RPMI8226 (cell line): ENCODE measurements at places on chromosomes 6 and 20.

GRCh38 chr6:21264288-21265033 lies 329.1 kb upstream of the SOX4 start:
- no peak for DNase-seq

- no peak for DNase-seq
Observed at GRCh38 chr6:47810885-47811284, 29.1 kb downstream of the OPN5 start.

GRCh38 chr6:19852927-19853326 lies 15.8 kb downstream of the ID4 start:
- no peak for DNase-seq

GRCh38 chr20:764255-764654 lies 4.0 kb downstream of the SLC52A3 start:
- DNase-seq, result no peak

GRCh38 chr20:3188823-3189413 lies 15.6 kb downstream of the DDRGK1 start:
- no peak for DNase-seq

DNA sequence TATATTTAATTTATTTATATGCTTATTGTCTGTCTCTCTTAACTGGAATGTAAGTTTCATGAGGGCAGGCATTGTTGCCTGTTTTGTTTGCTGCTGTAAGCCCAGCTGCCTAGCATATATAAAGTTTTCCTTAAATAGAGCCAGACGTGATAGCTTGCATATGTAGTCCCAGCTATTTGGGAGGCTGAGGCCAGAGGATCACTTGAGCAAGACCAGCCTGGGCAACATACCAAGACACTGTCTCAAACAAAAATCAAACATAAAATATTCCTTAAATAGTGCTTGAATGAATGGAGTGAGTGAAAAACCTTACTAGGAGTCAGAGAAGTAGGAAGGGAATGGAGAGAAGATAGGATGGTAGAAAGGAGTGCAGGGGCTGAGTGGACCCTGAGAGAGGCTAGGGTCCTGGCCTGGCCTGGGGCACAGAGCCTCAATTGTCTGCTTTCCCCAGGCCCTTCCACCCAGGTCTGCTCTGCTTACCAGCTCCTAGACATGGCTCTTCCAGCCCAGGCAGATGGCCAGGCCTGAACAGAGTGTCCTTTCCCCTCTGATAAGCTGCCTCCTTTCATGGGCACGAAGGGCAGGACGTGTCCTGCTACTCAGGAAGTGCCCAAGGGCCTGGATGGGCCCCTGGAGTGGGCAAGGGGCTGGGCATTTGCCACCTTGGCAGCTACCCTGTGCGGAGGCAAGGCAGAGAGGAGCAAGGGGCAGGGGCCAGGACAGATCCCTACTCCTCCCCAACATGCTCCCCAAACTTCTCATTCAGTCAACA lies 17.7 kb upstream of the BAK1 start:
- no peak for DNase-seq

DNA sequence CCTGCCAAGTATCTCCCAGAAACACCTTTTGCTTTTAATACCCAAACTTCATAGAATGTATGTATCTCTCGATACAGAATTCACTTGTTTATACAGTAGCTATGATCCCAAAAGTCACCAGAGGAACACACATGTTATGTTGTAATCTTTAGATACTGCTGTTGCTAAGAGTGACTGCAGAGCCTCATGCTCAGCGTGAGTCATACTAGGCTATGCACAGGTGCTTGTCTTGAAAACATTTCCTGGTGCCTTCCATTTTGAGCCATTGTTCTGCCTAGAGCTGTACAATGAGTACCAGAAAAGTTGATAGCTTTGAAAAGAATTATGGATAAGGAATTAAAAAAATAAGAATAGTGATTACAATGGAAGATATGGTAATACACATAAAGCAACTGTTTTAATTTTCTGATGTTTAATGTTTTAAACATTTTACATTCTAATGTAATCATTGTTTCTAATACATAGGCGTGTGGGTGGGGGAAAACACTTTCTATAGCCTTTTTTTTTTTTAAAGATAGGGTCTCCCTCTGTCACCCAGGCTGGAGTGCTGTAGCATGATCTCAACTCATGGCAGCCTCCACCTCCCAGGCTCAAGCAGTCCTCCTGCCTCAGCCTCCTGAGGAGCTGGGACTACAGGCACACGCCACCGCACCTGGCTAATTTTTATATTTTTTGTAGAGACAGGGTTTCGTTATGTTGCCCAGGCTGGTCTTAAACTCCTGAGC lies 79.4 kb downstream of the CD24 start:
- no peak for DNase-seq

GRCh38 chr20:35739294-35740163 lies 2.5 kb downstream of the RBM39 start:
- peak; percentile 13 for DNase-seq

GRCh38 chr6:89310929-89311328 lies 4.2 kb downstream of the GABRR2 start:
- no peak for DNase-seq

- DNase-seq, result no peak
Observed at GRCh38 chr20:2858591-2858990, 14.7 kb upstream of the PTPRA start.

- no peak for DNase-seq
Observed at GRCh38 chr6:138196122-138196738, 22.1 kb downstream of the PBOV1 start.

DNA sequence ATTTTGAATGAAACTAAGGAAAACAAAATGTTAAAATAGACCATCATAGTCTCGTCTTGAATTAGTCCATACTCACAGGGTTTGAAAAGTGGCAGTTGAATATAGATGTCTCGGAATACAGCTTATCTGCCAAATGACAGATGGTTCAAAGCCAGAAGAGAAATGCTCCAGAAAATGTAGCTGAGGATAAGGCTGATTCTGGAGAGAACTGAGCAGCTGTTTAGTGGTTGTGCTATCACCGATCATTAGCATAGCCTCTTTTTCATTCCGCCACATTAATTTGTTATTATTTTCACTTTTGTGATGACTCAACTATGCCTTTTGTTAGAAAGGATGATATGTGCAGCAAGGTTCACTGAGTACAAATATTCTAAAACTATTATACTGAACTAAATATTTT lies 390.2 kb upstream of the MAN1A1 start:
- DNase-seq, result no peak

- DNase-seq, result no peak
Observed at GRCh38 chr6:131024565-131024964, 38.5 kb downstream of the EPB41L2 start.

- DNase-seq, result no peak
Observed at GRCh38 chr20:52675375-52675774, 296.8 kb upstream of the TSHZ2 start.

DNA sequence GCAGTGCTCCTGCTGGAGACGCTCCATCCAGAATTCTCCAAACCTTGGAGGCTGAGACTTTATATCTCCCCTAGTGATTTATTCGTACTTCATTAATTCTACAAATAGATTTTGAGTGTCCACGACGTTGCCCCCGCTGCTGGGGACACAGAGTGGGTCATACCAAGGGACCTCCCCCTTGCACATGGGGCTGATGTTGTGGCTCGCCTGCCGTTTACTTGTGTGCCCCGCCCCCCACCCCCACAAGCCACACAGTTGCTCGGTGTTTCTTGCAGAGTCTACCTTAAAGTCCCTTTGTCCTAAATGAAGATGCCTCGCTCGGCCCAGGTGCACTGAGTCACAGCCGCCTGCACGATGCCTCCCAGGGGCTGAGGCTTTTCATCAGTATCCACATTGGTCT lies 20.3 kb upstream of the SMOC2 start:
- no peak for DNase-seq

GRCh38 chr6:37536491-37537190 lies 36.9 kb upstream of the CCDC167 start:
- no peak for DNase-seq

GRCh38 chr6:130113201-130113710 lies 94.9 kb downstream of the L3MBTL3 start:
- DNase-seq, result no peak

DNA sequence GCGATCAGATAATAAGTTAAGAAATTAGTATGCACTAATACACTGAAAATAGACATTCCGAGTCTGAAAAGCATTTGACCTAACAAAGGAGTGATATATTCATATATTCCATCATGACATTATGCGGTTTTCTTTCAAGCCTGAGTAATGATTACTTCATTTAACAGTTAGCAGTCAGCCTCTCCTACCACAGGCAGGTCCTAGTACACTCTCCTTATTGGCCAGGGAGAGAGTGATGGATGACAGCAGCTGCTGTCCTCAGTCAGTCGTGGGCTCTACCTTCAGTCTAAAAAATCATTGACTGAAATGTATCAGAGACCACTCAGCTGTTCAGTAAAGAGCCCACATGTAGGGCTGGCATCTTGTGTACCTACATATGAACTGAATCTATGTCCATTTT lies 33.2 kb upstream of the VGLL2 start:
- no peak for DNase-seq

DNA sequence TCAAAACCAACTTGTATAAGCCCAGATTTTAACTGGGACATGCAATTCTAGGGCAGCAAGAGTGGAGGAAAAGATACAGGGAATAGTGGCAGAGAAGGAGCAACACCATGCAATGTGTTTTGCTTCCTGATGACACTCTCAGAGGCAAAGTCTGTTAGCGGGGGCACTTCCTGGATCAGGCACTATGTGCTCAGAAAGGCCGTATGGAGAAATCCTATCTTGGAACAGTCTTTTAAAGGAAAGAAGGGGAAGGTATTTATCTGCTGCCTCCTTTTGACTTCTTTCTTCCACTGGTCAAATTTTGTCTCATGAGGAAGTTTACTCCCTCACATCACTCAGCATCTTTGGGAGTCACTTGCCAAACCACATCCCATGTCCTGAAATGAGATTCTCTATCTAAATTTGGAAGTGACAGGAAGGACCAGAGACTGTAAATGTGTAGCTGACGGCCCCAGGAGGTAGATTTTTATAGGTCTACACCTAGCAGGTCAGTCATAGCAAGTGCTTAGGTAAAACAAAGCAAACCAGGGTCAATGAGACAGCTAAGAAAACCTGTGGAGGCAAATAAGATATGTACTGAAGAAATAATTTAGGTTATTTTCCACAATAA lies 91.7 kb upstream of the ELOVL5 start:
- no peak for DNase-seq

DNA sequence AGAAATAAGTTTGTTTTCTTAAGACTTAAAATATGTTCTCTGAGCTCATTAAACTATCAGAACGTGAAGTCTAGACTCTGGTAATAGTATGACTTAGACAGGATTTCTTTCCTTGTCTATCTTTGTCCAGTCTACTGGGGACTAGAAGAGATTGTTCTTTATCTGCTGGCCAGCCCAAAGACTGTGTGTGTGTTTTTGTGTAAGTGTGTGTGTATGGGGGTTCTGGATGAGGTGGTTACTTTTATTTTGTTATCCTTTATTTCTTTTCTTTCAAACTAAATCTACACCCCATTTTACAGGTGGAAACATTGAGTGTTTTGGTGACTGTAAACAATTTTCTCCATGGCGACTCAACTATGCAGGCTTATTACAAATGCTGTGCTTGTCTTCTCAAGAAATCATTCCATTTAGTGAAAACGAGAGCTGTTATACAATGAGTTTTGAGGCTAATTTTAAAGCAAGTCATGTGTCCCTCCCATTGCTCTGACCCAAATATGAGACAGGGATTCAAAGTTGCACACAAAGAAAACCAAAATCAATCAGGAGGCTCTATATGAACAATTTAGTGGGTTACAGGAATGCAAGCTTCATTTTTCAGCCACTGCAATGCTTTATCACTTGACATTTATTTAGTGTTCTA lies 97.6 kb downstream of the ELOVL5 start:
- no peak for DNase-seq

DNA sequence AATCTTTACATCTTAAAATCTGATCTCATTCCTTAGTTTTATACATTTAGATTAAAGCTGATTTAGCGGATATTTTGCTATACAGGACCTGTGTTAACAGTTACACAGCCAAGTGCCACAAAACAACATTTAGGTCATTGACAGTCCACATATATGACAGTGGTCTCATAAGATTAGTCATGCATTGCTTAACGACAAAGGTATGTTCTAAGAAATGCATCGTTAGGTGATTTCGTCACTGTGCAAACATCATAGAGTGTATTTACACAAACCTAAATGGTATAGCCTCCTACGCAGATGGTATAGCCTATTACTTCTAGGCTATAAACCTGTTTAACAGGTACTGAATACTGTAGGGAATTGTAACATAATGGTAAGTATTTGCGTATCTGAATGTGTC lies 21.6 kb downstream of the ADGRG6 start:
- no peak for DNase-seq

DNA sequence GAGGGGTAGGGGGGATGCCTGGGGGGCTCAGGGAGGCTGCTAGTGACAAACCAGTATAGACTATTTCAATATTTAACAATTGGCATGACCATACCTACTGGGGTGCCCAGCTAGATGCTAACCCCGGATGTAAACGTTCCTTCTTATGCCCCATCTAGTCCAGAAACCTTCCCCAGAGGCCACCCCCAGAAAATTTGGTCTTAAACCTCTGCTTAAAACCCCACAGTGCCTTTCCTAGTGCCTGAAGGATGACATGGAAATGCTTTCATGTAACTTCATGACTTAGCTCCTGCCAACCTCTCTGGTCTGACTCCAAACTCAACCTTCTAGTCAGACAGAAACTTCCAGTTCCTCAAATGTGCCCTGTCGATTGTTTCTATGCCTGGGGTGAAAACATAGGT lies 52.0 kb downstream of the JPH2 start:
- peak; percentile 45 for DNase-seq

- no peak for DNase-seq
Observed at GRCh38 chr6:132752255-132752654, 5.4 kb downstream of the VNN2 start.

- no peak for DNase-seq
Observed at GRCh38 chr6:40389254-40389653, 197.9 kb downstream of the LRFN2 start.

- no peak for DNase-seq
Observed at GRCh38 chr6:140041056-140041455, 666.6 kb upstream of the CITED2 start.

DNA sequence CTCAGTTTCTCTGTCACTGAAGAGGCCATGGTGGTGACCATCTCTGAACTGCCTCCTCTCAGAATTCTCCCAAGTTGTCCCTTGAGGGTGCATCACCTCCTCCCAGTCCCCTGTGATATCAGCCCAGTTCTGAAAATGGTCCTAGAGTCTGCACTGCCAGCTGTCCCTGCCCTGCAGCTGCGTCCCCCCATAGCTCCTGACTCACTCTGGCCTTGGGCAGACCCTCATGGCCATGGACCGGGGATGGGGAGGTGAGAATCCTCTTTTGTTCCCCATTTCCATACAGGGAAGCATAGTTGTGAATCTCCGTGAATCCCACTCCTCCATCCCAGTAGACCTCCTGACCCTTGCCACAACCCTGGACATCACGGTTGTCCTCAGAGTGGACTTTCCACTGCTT lies 4.5 kb downstream of the ETV7 start:
- DNase-seq, result no peak

DNA sequence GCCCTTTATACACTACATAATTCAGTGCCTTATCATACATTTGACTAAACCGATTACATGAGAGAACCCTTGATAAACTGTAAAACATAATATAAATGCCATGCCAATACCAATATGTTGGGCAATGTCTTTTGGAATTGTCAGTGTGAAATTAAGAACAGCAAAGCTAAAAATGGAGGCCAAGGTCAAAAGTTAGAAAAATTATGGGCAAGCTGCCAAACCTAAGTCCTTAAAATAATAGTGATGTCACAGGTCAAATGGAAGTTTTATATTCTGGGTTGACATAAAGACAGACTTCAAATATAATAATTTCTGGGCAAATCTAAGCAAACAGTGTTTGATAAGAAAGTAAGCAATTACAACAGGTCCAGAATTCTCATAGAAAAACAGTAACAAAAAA lies 696.7 kb downstream of the RNF144B start:
- no peak for DNase-seq

GRCh38 chr6:27216874-27217273 lies 30.6 kb upstream of the PRSS16 start:
- DNase-seq, result no peak

GRCh38 chr20:24910461-24910860 lies 38.6 kb upstream of the CST7 start:
- peak; percentile 74 for DNase-seq
